ENCODE measurements at places on chromosomes 2 and 18. TPM values are rescaled to one million over a fixed set of nuclear protein-coding genes. Genes with fewer than 3 reads are reported as not detected.
A peak's percentile ranks its signal among the peaks of the same experiment; 100 is the strongest.

DNA sequence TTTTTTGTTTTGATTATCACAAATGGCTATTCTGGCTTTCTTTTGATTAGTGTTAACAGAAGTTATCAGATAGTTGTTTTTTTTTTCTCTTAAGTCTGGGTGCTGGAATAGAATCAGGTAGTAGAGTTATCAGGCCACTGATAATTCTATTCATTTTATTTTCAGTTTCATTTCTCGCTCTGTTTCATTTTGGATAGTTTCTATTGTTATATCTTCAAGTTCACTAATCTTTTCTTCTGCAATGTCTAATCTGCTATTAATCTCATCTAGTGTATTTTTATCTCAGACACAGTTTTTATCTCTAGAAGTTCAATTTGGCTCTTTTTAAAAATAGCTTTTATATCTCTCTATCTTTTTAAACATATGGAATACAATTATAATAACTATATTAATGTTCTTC lies 241.8 kb upstream of the EPC2 start:
- no peak overlapping the region for H3K27ac ChIP-seq
- no peaks in the 10 kb centered on the region for H3K36me3 ChIP-seq
- H3K4me3 ChIP-seq, result no peak overlapping the region
- DNase-seq, result no peak
- no peaks in the 10 kb centered on the region for H3K27me3 ChIP-seq

DNA sequence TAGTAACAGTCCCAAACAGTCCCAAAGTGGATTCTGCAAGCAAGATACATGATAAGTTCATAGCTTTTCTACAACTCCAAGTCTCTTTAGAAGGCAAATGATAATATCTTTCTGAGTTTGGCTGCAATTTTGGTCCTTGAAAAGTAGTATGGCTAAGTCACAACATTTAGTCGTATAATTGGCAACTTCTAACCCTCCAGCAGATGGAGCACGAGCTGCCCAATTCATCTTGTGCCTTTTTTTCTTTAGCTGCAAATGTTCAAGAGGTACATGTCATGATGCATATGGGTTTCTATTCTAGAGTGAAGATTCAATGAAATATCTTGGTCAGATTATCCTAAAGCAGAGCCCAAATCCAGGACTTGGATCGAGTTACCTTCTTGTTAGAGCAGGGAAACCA lies 127.0 kb upstream of the KLHL14 start:
- no peak overlapping the region for H3K4me3 ChIP-seq
- no peaks in the 10 kb centered on the region for H3K27me3 ChIP-seq
- H3K4me1 ChIP-seq, result no peaks in the 10 kb centered on the region
- no peak for DNase-seq
- H3K27ac ChIP-seq, result no peak overlapping the region

DNA sequence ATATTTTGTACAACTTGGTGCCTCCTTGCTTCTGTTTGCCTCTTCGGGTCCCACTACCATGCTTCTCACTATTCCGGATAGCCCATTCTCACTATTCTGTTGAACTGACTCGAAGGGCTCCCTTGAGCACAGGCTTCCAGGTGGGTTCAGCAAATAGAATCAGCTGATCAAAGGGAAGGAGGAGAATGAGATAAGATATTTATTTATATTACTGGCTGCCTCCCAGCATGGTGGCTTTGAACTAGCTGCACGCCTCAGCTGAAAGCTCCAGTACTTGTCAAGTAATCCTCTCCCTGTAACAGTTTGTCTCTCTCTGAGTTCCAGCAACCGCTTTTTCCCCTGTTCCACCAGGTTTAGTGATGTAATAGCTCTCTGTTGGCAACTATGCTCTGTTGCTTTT lies 187.8 kb upstream of the HNRNPA3 start:
- H3K36me3 ChIP-seq, result no peaks in the 10 kb centered on the region
- no peak overlapping the region for H3K4me3 ChIP-seq
- H3K4me1 ChIP-seq, result no peaks in the 10 kb centered on the region
- no peak overlapping the region for H3K27ac ChIP-seq
- H3K27me3 ChIP-seq, result no peaks in the 10 kb centered on the region

DNA sequence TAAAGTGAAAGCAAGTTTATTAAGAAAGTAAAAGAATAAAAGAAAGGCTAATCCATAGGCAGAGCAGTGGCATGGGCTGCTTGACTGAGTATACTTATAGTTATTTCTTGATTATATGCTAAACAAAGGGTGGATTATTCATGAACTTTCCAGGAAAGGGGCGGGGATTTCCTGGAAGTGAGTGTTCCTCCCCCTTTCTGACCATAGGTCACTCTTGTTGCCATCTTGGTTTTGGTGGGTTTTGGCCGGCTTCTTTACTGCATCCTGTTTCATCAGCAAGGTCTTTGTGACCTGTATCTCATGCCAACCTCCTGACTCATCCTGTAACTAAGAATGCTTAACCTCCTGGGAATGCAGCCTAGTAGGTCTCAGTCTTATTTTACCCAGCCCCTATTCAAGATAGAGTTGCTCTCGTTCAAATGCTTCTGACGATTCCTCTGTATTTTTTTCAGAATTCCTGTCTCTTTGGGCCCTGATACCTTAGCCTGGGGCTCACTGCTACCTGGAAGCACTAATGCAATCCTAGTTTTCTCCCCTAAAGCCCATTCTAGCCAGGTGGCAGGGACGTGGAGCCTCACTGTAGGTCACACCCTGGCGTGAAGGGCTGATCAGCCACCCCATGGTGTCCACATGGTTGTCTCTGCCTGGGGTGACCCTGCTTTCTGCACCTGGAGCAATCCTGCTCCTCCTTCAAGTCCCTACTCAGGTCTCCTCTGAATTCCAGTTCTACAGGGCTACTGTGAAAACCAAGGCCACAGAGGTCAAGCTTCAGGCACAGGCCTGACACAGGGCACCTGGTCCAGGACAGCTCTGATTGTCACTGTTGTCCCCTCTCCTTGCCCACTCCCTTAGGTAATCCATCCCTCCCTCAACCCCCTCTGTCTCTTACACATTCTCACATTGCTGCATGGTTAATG lies 6.0 kb upstream of the SLC35F6 start:
- DNase-seq, result no peak
- no peaks in the 10 kb centered on the region for H3K27me3 ChIP-seq
- H3K27ac ChIP-seq, result peak overlapping the region; percentile 63
- H3K36me3 ChIP-seq, result no peaks in the 10 kb centered on the region
- H3K4me1 ChIP-seq, result peaks cover 15% of the 10 kb centered on the region

- no peak overlapping the region for H3K27ac ChIP-seq
- no peaks in the 10 kb centered on the region for H3K36me3 ChIP-seq
- H3K4me3 ChIP-seq, result no peak overlapping the region
These were observed 200.9 kb downstream of the SETBP1 start for GRCh38 chr18:44881461-44882162.

GRCh38 chr18:77052983-77053309 lies 79.6 kb downstream of the MBP start:
- DNase-seq, result no peak
- peak overlapping the region; percentile 28 for H3K27ac ChIP-seq
- peaks cover 57% of the 10 kb centered on the region for H3K4me1 ChIP-seq
- H3K36me3 ChIP-seq, result no peaks in the 10 kb centered on the region

- no peaks in the 10 kb centered on the region for H3K27me3 ChIP-seq
- H3K27ac ChIP-seq, result no peak overlapping the region
- DNase-seq, result no peak
- no peak overlapping the region for H3K4me3 ChIP-seq
- H3K36me3 ChIP-seq, result no peaks in the 10 kb centered on the region
These were observed 12.4 kb upstream of the XPO1 start for GRCh38 chr2:61550375-61551209.

GRCh38 chr2:37683921-37684780 lies 12.7 kb upstream of the CDC42EP3 start:
- no peaks in the 10 kb centered on the region for H3K36me3 ChIP-seq
- H3K27ac ChIP-seq, result no peak overlapping the region
- H3K4me1 ChIP-seq, result peaks cover 15% of the 10 kb centered on the region
- no peak overlapping the region for H3K4me3 ChIP-seq
- DNase-seq, result no peak

DNA sequence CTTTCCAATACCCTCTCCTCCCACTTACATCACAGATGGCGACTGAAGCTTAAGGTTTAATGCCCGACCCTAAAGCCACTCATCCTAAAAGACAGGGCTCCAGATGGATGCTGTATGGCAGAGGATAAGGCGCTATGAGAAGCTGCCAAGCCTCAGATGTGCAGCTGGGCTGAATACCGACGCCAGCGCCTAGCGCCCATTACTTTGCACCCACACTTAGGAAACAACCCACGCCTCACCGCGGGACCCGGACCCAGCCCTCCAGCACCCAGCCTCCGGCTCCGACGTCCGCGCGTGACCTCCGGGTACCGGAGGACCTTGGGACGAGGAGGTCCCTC lies 335 bp downstream of the TRAK2 start:
- peak overlapping the region; percentile 93 for H3K27ac ChIP-seq
- peaks cover 8% of the 10 kb centered on the region for H3K36me3 ChIP-seq
- H3K4me1 ChIP-seq, result peaks cover 59% of the 10 kb centered on the region
- no peak for DNase-seq
- H3K27me3 ChIP-seq, result no peaks in the 10 kb centered on the region
- H3K4me3 ChIP-seq, result peak overlapping the region; percentile 85

GRCh38 chr2:236665572-236666118 lies 96.0 kb downstream of the ACKR3 start:
- no peaks in the 10 kb centered on the region for H3K27me3 ChIP-seq
- no peaks in the 10 kb centered on the region for H3K36me3 ChIP-seq

- no peak for DNase-seq
- no peaks in the 10 kb centered on the region for H3K36me3 ChIP-seq
- H3K27me3 ChIP-seq, result no peaks in the 10 kb centered on the region
- no peak overlapping the region for H3K27ac ChIP-seq
- no peaks in the 10 kb centered on the region for H3K4me1 ChIP-seq
These were observed 46.3 kb downstream of the ZNF519 start for GRCh38 chr18:14085770-14086457.

GRCh38 chr2:181457121-181457740 lies at the start of gene ITGA4:
TSS of gene ITGA4 (plus strand) at chr2:181457386. CDS start at chr2:181457655, 269 bp downstream.
- peak within 1 kb of the TSS; percentile 34 for H3K27ac ChIP-seq
- peaks cover 22% of the 10 kb centered on the region for H3K4me1 ChIP-seq
- no peak for DNase-seq
- H3K4me3 ChIP-seq, result peak within 1 kb of the TSS; percentile 59
- no peaks in the 10 kb centered on the region for H3K27me3 ChIP-seq
- H3K36me3 ChIP-seq, result no peaks in the 10 kb centered on the region

GRCh38 chr2:121282800-121283385 lies 2.1 kb downstream of the TFCP2L1 start:
- H3K36me3 ChIP-seq, result no peaks in the 10 kb centered on the region
- H3K27me3 ChIP-seq, result peaks cover 22% of the 10 kb centered on the region
- no peak overlapping the region for H3K27ac ChIP-seq
- no peak overlapping the region for H3K4me3 ChIP-seq

- no peak overlapping the region for H3K4me3 ChIP-seq
- no peaks in the 10 kb centered on the region for H3K36me3 ChIP-seq
- no peaks in the 10 kb centered on the region for H3K4me1 ChIP-seq
- no peak overlapping the region for H3K27ac ChIP-seq
These were observed 269.0 kb downstream of the DCDC2C start for GRCh38 chr2:3972377-3972776.

DNA sequence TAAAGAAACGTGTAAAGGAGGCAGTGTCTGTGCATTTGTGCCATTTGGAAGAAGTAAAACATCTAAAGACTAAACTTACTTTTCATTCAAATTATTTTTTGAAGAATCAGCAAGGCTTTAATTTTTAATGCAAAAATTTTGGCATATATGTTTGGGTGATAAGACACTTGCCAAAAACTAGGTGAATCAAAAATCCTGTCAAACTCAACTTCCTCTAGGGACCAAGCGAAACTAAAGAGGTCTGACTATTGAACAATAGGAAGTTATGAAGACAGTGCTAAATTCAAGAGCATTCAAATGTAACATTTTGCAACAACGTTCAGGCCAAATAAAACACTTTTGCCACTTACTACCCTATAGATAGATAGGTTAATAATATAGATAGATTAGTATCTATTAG lies 306.1 kb downstream of the NOL4 start:
- H3K4me3 ChIP-seq, result no peak overlapping the region
- no peaks in the 10 kb centered on the region for H3K36me3 ChIP-seq
- H3K27me3 ChIP-seq, result no peaks in the 10 kb centered on the region
- H3K27ac ChIP-seq, result no peak overlapping the region

- peaks cover 17% of the 10 kb centered on the region for H3K4me1 ChIP-seq
- no peak for DNase-seq
- no peak overlapping the region for H3K27ac ChIP-seq
- H3K27me3 ChIP-seq, result no peaks in the 10 kb centered on the region
- no peaks in the 10 kb centered on the region for H3K36me3 ChIP-seq
These were observed 63.5 kb downstream of the TXNL1 start for GRCh38 chr18:56574861-56575260.

GRCh38 chr2:60476206-60476954 lies 77.1 kb downstream of the BCL11A start:
- H3K36me3 ChIP-seq, result no peaks in the 10 kb centered on the region
- DNase-seq, result no peak
- peaks cover 7% of the 10 kb centered on the region for H3K4me1 ChIP-seq
- no peak overlapping the region for H3K27ac ChIP-seq
- H3K27me3 ChIP-seq, result no peaks in the 10 kb centered on the region

- H3K4me1 ChIP-seq, result peaks cover 23% of the 10 kb centered on the region
- DNase-seq, result no peak
- no peak overlapping the region for H3K27ac ChIP-seq
- no peaks in the 10 kb centered on the region for H3K27me3 ChIP-seq
These were observed 132.2 kb downstream of the SMAD7 start for GRCh38 chr18:48818329-48819254.

GRCh38 chr2:145007093-145007959 lies 487.4 kb upstream of the ZEB2 start:
- H3K27ac ChIP-seq, result no peak overlapping the region
- DNase-seq, result no peak
- no peak overlapping the region for H3K4me3 ChIP-seq
- peaks cover 6% of the 10 kb centered on the region for H3K4me1 ChIP-seq

DNA sequence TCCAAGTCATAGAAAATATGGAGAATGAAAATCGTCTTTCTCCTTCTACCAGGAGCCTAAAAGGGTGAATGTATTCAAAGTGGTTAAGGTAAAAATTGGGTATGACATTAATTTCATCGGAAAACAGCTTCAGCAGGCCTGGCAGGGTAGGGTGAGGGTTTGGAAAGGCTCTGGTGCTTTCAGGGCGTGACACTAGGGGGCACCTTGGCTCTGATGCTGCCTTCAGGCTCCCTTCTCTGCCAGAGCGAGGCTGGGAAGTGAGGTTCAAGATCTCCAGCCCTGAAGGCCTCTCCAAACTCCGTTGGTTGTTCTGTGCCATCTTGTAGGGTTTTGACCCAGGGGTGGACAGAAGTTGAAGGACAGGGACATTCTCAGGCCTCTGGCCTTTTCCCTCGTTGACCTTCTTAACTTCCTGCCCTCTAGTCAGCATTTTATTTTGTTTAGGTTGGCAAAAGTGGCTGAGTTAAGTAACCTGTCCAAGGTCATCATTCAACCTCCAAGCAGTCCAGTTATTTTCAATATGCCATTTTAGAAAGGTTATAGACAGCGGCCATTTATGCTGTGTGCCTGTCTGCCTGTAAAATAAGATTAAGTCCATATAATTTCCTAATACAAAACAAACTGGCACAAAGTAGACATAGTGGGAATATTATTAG lies 40.3 kb downstream of the EML6 start:
- no peaks in the 10 kb centered on the region for H3K36me3 ChIP-seq
- H3K27ac ChIP-seq, result no peak overlapping the region
- no peaks in the 10 kb centered on the region for H3K27me3 ChIP-seq
- H3K4me1 ChIP-seq, result no peaks in the 10 kb centered on the region
- no peak overlapping the region for H3K4me3 ChIP-seq
- DNase-seq, result no peak

GMPPA gene
- 22.7 TPM for total RNA-seq

TM4SF20 gene
- not detected for total RNA-seq

CD8A gene
- total RNA-seq, result 5.5 TPM

ANKRD30B gene
- total RNA-seq, result not detected

HNMT gene
- total RNA-seq, result 25.5 TPM

CERKL gene
- total RNA-seq, result not detected

GREB1L gene
- total RNA-seq, result 16.0 TPM

KCNG2 gene
- not detected for total RNA-seq

BOLL gene
- not detected for total RNA-seq

ACMSD gene
- total RNA-seq, result not detected

FAP gene
- 15.4 TPM for total RNA-seq
